ENCODE measurements at places on chromosomes 3 and 15.

- peak; percentile 51 for DNase-seq
These were observed 76.9 kb downstream of the RHCG start for GRCh38 chr15:89419370-89419984.

DNA sequence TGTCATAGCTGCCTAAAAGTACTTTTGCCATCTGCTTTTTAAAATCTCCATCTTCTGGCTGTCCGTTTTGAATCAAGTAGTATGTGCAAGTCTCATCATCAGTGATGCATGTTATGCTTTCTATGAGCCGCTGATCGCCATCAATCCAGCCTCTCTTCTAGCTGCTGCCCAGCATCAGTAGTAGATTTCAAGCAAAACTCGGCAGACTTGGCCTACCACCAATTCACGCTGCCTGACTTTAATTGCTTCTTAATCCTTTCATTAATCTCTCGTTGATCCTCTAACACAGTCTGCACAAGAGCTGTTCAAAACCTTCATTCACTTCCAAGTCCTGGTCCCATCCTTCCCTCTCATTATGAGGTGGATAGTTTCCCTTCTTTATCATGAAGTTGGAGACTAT is 104.9 kb downstream of the NSUN3 start:
- DNase-seq, result no peak

DNA sequence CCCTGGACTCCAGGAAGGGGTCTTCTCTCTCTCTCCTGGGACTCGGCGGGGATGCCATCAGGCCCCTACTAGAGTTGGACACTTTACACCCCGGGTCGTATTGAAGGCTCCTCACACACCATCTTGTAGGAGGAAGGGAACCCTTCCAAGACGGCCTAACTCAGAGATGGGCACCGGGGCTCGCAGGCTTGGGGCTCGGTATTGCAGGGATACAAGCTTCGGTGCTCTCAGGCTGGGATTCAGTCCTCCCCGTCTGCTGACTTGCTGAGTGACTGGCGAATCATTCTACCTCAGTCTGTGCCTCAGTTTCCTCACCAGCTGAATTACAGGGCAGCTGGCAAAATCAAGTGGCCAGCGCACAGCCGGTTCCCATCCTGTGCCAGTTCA is 419 bp upstream of the CALML4 start:
- no peak for DNase-seq

- DNase-seq, result no peak
These were observed 268.9 kb downstream of the GABRB3 start for GRCh38 chr15:26504009-26504408.

GRCh38 chr3:44960387-44961026 is 15.5 kb downstream of the ZDHHC3 start:
- no peak for DNase-seq

DNA sequence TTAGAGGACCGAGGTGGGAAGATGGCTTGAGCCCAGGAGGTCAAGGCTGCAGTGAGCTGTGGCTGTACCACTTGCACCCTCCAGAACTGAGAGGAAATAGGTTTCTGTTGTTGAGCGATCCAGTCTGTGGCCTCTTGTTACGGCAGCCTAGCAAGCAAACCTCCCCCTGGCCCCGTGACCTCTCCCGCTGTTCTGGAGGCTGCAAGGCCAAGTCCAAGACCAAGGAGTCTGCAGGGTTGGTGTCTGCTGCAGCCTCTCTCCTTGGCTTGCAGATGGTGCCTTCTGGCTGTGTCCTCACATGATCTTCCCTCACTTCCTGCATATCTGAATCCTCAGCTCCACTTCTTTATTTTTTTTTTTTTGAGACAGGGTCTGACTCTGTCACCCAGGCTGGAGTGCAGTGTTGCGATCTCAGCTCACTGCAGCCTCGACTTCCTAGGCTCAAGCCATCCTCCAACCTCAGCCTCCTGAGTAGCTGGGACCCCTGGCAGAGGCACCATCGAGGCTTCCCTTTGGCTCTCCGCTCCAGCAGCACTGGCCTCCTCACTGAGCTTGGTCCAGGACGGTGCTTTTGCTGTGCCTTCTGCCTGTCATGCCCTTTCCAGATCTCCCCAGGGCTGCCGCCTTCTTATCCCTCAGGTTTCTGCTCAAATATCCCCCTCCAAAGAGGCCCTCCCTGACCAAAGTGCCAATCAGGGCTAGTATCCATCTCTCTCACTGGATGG is 18.0 kb upstream of the PLXND1 start:
- DNase-seq, result no peak

GRCh38 chr15:60649845-60650548 is 171.1 kb upstream of the ICE2 start:
- peak; percentile 66 for DNase-seq

DNA sequence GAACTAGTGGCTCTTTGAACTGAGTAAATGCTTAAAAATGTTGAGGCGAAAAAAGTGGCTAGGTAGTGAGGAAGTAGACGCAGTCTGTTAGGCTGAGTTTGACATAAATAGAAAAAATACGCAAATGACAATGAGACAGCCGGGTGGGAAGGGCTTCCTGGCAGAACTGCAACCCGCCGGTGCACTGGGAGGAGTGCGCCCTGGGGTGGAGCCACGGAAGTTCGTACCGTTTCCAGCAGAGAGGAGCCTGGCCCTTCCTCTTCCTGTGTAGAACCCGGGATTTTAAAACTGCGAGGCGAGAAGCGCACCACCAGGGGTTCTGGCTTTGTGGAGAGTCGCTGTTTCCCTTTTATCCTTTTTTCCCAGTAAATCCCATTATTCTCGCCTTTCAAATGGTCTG is 602.6 kb downstream of the PYDC2 start:
- DNase-seq, result no peak

DNA sequence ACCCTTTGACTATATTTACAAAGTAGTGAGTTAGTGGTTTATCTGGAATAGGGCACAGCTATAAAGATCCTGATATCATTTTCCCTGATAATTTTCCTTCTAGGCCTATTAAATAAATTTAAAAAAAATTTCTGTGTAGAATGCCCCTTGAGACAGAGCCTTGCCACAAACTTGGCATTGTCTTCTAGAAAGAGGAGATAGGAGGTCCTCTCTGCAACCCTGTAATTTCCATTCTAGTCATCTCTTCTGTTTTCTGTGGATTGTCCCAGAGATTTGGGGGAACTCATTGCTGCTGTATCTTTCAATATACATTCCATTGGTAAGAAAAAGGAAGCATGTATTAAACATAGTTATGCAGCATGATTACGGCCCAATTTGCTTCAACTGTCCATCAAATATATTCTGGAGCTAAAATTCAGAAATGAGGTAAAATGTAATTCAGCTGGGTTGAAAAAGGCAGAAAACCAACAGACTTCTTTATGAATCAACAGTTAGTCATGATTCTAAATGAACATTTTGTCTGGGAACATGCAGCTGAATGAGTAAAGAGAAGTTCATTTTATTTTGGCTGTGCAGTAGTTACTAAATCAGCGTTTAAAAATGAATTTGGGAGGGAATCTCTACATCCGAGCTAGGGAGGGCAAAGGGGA is 401.1 kb downstream of the NAALADL2 start:
- DNase-seq, result no peak

DNA sequence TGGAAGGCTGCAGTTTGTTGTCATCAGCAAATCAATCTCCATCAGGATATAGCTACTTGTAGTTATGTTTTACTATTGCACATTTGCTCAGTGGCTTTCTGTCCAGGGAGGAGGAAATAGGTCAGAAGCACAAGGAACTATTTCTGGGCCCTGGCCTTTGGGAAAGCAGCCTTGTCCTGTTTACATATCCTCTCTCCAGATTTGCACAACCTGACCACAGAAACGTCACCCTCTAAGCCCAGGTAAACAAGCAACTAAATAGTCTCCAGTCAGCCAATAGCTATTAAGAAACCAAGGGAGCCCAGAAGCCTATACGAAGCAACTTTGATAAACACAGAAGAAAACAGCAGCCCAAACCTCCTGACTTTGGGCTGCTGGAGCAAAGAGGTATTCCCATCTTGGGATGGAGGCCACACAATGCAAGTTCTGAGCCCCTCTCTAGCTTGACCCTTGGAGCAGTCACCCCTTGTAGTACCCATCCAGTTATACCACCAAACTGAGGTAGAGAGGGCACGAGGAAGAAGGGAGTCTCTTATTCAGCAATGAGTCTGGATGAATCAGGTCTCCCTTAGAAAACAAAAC is 2.3 kb upstream of the FEM1B start:
- no peak for DNase-seq

GRCh38 chr15:89051875-89052274 is 36.4 kb upstream of the ABHD2 start:
- no peak for DNase-seq

- DNase-seq, result no peak
These were observed 48.0 kb downstream of the SMAD6 start for GRCh38 chr15:66749841-66750575.

GRCh38 chr3:112855883-112856282 is 9.2 kb upstream of the CD200R1L start:
- no peak for DNase-seq

All from stimulated activated CD4-positive, alpha-beta T cell treated with anti-CD3 and anti-CD28 coated beads, Interleukin-2, amount 100 ng/mL, for 24 hours (primary cell).